Hepatocyte (in vitro differentiated cells): ENCODE measurements at places on chromosomes 2 and 18. TPM values are rescaled to one million over a fixed set of nuclear protein-coding genes. Genes with fewer than 3 reads are reported as not detected.

- H3K4me1 ChIP-seq, result peaks cover 23% of the 10 kb centered on the region
- peak; percentile 84 for DNase-seq
- no peaks in the 10 kb centered on the region for H3K36me3 ChIP-seq
- no peak overlapping the region for H3K4me3 ChIP-seq
- H3K27ac ChIP-seq, result peak overlapping the region; percentile 82
Observed at GRCh38 chr18:35458677-35459441, 38.9 kb downstream of the INO80C start.

The ELOA2 gene
- polyA plus RNA-seq, result 0.31 TPM in 1 of 2 replicates, not detected in the other

GRCh38 chr2:39852831-39853230, 73.8 kb upstream of the THUMPD2 start:
- H3K4me3 ChIP-seq, result no peak overlapping the region
- H3K4me1 ChIP-seq, result peaks cover 15% of the 10 kb centered on the region
- H3K27ac ChIP-seq, result no peak overlapping the region
- DNase-seq, result no peak
- no peaks in the 10 kb centered on the region for H3K27me3 ChIP-seq

DNA sequence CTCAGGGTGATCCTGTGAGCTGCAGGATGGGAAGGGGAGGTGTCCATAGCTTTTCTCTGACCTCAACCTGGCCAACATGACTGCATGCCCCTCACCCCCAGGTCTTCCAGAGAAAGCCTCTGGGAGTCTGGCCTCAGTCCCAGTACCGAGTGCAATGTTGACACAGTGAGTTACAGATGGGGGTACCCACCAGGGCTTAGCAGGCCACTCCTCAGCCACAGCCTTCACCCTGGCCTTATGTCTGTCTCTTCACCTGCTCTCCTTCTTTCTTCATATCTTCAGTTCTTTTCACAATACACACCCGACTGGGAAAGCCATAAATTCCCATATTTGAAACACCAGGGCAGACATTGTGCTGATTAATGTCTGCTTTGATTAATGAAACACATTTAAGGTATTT, 33.5 kb downstream of the AOX1 start:
- no peak overlapping the region for H3K4me3 ChIP-seq
- no peaks in the 10 kb centered on the region for H3K36me3 ChIP-seq
- H3K4me1 ChIP-seq, result peaks cover 5% of the 10 kb centered on the region

The LTBP1 gene
- polyA plus RNA-seq, result 29.5 and 35.6 TPM in 2 replicates

The TYMS gene
- polyA plus RNA-seq, result 39.8 and 49.1 TPM in 2 replicates

DNA sequence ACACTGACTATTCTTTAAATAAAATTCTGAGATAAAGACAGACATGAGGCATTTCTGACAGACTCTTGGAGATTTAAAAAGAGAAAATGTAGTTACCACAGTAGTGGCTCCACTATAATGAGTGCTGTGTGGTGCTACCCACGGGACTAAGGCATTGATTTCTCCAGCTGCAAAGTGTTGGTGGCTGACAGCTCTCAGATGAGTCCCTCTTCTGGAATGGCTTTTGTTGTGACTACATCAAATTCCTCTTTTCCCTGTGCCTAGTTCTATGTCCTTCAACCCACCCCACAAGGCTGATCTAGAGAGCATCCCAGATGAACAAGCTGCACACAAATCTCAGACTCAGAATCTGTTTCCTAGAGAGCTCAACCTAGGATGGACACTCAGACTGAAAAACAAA, 884.8 kb upstream of the ZEB2 start:
- no peaks in the 10 kb centered on the region for H3K4me1 ChIP-seq
- no peak for DNase-seq
- no peak overlapping the region for H3K27ac ChIP-seq
- no peaks in the 10 kb centered on the region for H3K36me3 ChIP-seq
- H3K27me3 ChIP-seq, result no peaks in the 10 kb centered on the region
- H3K4me3 ChIP-seq, result no peak overlapping the region

GRCh38 chr2:180033993-180034894, 27.1 kb upstream of the CWC22 start:
- H3K4me1 ChIP-seq, result no peaks in the 10 kb centered on the region
- peak; percentile 55 for DNase-seq
- no peak overlapping the region for H3K4me3 ChIP-seq
- no peaks in the 10 kb centered on the region for H3K36me3 ChIP-seq
- no peaks in the 10 kb centered on the region for H3K27me3 ChIP-seq

DNA sequence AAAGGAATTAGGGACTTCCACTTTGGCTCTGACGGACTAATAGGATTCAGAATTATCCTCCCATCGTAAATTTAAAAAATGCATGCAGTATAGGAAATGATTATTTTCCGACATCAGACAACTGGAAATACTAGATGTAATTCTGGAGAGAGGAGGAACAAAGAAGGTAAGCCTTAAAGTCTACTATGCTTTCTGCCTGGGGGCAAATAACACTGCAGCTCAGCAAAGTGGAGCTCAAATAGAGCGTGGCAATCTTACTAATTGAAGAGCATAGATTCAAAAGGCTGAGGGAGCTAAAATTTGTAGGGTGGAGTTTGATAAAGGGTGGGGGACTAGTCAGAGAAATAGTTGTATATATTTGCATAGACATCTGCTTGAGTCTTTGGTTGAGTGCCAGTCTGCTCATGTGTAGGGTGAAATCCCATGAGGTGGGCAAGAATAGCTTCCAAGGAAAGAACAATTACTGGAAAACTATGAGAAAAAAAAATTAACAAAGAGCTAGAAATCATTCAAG, 23.8 kb downstream of the COPS8 start:
- no peak overlapping the region for H3K27ac ChIP-seq
- H3K27me3 ChIP-seq, result no peaks in the 10 kb centered on the region
- no peak overlapping the region for H3K4me3 ChIP-seq

GRCh38 chr2:165811592-165812370, 17.7 kb upstream of the GALNT3 start:
- H3K4me1 ChIP-seq, result no peaks in the 10 kb centered on the region
- H3K36me3 ChIP-seq, result no peaks in the 10 kb centered on the region
- DNase-seq, result no peak
- H3K27me3 ChIP-seq, result no peaks in the 10 kb centered on the region
